ENCODE measurements at places on chromosomes 7 and 10. TPM values are rescaled to one million over a fixed set of nuclear protein-coding genes. Genes with fewer than 3 reads are reported as not detected.

Gene SLC26A4
- total RNA-seq = 1.7 TPM

Gene FOXI2
- not detected for total RNA-seq

Gene CYP26C1
- total RNA-seq = 0.80 TPM

Gene TRDMT1
- total RNA-seq = 17.8 TPM

Data from thoracic aorta endothelial cell (primary cell).